ENCODE measurements at places on chromosomes 5 and 9.

GRCh38 chr5:84438456-84438855, 53.8 kb upstream of the EDIL3 start:
- no peak for DNase-seq

DNA sequence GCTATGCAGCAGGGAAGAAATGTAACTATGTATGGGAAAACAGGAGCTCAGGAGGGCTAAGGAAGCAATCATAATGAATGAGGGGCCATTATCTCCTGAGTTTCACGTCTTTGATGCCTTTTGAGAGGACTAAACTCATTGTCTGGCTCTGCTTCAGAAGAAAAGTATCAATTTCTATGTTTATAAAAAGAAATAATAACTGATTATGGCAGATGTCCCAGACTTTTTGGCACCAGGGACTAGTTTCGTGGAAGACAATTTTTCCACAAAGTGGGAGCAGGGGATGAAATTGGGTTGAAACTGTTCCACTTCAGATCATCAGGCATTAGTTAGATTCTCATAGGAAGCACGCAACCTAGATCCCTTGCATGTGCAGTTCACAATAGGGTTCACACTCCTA, 8.7 kb upstream of the IL7R start:
- no peak for DNase-seq

DNA sequence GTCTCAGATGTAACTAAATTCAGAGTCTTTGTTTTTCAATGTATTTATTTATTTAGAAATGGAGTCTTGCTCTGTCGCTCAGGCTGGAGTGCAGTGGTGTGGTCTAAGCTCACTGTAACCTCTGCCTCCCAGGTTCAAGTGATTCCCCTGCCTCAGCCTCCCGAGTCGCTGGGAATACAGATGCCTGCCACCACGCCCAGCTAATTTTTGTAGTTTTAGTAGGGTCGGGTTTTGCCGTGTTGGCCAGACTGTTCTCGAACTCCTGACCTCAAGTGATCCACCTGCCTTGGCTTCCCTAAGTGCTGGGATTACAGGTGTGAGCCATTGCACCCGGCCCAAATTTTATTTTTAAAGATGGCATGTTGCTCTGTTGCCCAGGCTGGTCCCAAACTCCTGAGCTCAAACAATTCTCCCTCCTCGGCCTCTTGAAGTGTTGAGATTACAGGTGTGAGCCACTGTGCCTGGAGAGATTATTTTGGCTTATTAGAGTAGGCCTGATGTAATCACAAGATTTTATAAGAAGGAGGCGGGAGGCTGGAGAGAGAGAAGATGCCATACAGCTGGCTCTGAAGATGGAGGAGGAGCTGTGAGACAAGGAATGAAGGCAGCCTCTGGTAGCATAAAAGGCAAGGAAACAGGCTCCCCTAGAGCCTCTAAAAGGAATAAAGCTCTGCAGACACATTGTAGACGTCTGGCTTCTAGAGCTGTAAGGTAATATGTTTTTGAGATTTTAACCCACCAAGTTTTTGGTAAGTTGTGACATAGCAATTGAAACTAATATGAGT, 12.9 kb upstream of the KLF9 start:
- DNase-seq, result no peak

DNA sequence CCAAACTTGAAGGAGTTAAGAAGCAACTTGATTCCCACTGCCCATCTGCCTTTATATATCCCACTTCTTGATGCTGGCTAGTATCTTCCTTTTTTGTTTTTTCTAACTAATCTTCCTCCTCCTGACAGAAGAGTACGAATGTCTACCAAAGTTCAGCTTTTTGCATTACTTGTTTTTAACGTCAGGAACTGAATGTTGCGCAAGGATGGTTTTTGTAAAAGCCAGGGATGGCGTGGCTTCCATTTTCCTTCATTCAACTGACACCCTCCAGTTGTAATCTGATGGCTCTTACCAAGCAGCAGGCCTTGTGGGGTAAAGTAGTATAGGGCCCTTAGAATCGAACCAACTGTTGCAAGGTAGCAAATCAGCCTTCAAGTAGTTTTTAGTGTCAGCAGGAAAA, 70.8 kb upstream of the GPR151 start:
- DNase-seq, result no peak

- no peak for DNase-seq
Observed at GRCh38 chr5:63125862-63126261, 547.2 kb downstream of the LRRC70 start.

DNA sequence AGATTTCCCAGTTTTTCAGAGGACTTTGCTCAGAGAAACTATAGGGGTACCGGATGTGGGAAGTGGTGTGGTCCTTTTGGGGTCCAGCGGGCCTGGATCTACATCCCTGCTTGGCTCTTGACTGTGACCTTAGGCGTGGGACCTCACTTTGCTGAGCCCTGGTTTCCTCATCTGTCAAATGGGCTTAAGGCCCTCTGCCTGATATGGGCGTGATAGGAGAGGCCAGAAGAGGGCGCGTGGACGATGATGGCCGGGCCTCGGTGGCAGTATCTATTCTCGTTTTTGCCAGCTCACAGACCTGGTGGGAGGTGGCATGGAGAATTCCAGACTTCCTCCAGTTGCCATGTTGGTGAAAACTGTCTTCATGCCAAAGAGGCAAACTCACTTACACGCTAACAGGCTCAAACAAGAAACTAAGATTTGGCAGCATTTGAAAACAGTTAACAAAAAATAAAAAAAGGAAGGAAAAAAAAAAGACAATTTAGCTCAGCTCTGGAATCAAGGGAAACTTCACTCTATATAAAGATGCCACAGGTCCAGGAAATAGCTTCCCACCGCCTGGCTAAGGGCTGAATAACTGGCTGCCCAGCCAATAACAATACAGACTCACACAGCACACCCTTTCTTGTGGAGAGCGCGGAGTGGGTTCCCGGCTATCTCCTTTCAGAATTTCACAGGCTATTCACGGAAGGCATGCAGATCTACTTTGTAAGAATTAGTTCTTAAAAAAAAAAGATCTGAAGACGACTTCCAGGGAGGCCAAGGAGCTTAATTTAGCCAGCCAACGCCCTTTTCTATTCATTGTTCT, 1.7 kb downstream of the SH3PXD2B start:
- DNase-seq, result no peak

DNA sequence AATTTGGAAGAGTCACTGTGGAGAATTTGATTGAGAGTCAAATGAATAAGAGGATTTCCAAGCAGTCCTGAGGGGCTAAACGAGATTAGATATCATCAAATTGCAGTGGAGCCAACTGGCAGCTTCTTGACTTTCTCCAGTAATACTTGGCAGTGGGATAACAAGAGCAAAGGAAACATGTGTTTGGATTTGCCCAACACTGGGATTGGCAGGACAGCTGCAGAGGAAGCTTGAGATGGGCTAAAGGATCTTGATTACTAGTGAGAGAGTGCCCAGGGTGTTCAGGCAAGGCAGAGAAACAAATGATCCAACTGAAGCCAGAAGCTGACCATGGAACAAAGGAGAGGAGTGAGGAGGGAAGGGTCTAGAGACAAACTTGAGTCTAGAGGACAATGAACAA, 356.0 kb upstream of the ISL1 start:
- no peak for DNase-seq

DNA sequence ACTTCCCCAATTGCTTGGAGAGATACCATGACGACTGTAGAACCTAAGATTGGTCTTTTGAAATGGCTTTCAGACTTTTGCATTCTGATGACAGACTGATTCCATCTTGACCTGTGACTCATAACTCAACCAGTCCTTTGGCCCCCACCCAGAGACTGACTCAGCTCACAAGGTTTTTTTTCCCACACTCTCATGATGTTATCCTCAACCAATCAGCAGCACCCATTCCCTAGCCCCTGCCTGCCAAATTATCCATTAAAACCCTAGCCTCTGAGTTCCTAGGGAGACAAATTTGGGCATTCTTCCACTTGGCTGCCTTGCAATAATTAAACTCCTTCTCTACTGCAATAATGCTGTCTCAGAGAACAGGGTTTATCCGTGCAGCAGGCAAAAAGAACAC, 1263.3 kb upstream of the CDH9 start:
- peak; percentile 25 for DNase-seq

DNA sequence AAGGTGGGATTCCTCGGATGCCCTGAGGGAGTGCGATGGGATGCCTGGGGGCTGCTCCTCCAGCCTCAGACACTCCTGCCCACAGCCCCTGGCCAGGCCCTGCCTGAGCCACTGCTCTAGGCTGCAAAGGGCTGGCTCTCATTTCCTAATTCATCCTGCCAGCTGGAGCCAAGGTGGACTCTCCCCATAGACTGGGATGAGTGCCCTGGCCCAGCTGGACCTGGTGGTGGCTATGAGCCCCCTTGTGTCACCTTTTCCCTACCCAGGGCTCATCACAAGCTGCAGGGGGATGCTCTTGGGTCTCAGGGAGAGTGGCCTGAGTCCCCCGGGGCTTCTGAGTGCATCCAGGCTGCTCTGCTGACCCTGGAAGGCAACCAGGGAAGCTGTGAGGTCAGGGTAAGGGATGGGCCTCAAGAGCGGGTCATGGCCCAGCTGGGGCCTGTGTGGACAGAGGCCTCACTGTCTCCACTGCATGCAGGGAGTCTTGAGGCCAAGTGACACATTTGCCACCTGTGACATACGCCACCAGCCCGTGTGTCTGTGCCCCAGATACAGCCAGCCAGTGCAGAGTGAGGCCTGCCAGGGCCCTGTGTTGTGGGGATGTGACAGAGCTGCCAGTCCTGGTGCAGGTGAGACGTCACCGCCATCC, 102.7 kb upstream of the IER5L start:
- DNase-seq, result no peak

DNA sequence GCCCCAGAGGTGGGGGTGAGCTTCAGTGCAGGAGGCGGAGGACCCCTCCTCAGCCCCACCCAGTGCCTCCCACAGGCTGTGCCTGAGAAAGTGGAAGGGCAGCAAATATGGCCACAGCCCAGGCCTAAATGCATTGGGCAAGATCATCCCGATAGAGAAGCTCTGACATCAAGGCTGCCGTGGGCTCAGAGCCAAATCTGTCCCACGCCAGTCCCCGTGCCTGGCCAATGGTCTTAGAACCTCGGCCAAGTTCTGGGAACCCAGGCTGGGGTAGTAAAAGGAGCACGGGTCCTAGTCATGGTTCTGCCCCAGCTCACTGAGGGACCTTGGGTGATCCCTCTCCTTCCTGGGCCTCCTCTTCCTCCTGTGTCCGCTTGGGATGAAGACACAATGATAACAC, 27.7 kb upstream of the TNIP1 start:
- DNase-seq, result no peak

DNA sequence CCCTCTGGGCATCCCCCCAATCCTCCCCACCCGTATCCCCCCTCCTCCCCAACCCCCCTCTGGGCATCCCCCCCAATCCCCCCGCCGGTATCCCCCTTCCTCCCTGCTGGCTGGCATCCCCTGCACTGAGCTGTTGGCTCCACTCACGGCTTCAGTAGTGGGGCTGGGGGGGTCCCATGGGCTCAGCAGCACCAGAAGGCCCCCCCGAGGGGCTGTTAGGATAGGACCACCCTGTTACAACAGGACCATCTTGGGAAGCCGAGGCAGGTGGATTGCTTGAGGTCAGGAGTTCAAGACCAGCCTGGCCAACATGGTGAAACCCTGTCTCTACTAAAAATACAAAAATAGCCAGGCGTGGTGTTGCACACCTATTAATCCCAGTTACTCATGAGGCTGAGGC, 42.4 kb downstream of the EXD3 start:
- no peak for DNase-seq

- no peak for DNase-seq
Observed at GRCh38 chr5:54251981-54252380, 58.4 kb downstream of the ARL15 start.

DNA sequence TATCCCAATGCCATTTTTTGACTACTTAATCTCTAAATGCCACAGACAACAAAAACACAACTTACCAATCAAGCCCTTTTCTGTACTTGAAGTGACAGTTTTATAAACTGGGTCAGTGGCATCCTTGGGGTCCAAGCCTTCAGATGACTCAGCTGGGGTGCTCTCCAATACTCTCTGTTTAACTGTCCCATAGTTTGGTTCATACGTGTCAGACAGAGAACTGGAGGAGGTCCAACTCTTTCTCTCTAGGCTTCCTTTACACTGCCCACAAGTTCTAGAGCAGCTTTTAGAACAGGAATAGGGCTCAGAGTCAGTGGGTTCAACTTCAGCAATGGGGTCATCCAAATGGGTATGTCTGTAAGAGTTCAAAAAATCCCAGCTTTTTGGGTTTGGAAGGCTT, 166.9 kb downstream of the CDC42SE2 start:
- no peak for DNase-seq

- DNase-seq, result no peak
Observed at GRCh38 chr5:112329419-112330090, 89.5 kb downstream of the EPB41L4A start.

DNA sequence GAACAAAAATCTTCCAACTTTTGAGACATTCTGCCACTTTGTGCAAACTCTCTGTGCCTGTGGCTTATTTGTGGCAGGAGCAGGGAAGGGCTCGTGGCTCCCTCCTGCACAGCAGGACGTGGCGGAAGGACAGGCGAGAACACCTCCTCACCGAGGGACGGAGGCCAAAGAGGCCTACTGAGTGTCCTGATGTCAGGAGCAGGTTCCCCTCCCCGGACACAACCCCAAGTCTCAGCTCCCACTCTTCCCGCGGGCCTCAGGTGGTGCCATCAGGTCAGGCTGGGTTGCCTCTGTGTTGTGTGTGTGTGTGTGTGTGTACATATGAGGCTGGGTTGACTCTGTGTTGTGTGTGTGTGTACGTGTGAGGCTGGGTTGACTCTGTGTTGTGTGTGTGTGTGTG, 136.8 kb upstream of the LPCAT1 start:
- no peak for DNase-seq

GRCh38 chr5:42582723-42583122, 159.5 kb downstream of the GHR start:
- no peak for DNase-seq

GRCh38 chr5:91158011-91158410, 225.1 kb downstream of the ARRDC3 start:
- DNase-seq, result no peak

GRCh38 chr9:84270847-84271530, 69.6 kb downstream of the SLC28A3 start:
- no peak for DNase-seq

DNA sequence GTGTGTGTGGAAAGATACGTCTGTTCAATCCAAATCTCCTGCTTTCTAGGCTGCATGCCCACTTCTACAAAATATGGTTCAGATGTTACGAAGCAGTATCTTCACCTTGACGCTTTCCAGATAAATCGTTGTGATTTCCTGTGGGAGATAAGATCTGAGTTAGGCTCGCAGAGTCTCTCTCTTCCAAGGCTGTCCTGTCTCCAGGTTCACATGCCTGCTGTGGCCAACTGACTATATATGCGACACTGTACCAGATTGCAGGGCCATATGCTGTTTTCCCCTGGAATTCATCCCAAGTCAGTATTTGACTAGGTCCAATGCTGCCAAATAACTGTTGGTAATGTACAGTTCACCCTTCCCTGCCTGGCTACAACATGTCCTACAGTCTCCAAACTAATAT, 47.9 kb downstream of the TMEM252 start:
- DNase-seq, result no peak

DNA sequence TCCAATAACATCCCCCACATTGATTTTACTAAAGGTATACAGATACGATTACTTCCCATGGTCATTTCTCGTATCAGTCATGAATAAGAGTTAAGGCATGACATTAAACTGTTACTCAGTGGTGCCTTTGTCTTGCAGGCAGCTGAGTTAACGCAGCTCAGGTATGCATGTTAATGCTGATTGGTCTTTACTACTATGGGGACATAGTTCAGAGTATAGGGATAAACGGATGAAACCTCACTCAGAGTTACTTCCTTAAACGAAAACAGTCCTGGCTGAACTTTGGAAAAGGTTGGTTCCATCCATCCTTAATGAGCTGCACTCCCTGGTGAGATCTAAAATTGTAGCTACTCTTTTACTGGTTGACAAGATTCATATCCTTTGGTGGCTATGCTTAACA, 87.0 kb downstream of the ACTL7B start:
- DNase-seq, result no peak

Measured in Panc1 (cell line).